ENCODE measurements at places on chromosomes 3 and 15. TPM values are rescaled to one million over a fixed set of nuclear protein-coding genes. Genes with fewer than 3 reads are reported as not detected.

The FBXO40 gene
- total RNA-seq: not detected

The NECTIN3 gene
- total RNA-seq: 182 TPM

The WNT5A gene
- total RNA-seq: 224 TPM

The SCG5 gene
- 8.3 TPM for total RNA-seq

The TAGLN3 gene
- total RNA-seq: 3.2 TPM

The RETNLB gene
- total RNA-seq: not detected
